ENCODE measurements at places on chromosomes 2 and 18. TPM values are rescaled to one million over a fixed set of nuclear protein-coding genes. Genes with fewer than 3 reads are reported as not detected.

The TDRD15 gene
- not detected for total RNA-seq

The MOGAT1 gene
- total RNA-seq = not detected

The SOWAHC gene
- total RNA-seq = 12.4 TPM

The LIMS3 gene
- total RNA-seq = 7.2 TPM

The STK16 gene
- 20.2 TPM for total RNA-seq

The EVX2 gene
- total RNA-seq = not detected

The COL4A3 gene
- total RNA-seq = 4.2 TPM

The PDCD1 gene
- not detected for total RNA-seq

The THADA gene
- total RNA-seq = 13.3 TPM

The ADAM23 gene
- total RNA-seq = 5.7 TPM

The MLPH gene
- total RNA-seq = 11.2 TPM

The ARMC9 gene
- total RNA-seq = 11.4 TPM

The CRACDL gene
- total RNA-seq = not detected

The INHBB gene
- 2.4 TPM for total RNA-seq

The ANKRD30BL gene
- total RNA-seq = not detected

The GDF7 gene
- not detected for total RNA-seq

The DOK6 gene
- 0.98 TPM for total RNA-seq

The UGT1A3 gene
- total RNA-seq = not detected

The PLCL1 gene
- 15.5 TPM for total RNA-seq

The ZSWIM2 gene
- total RNA-seq = not detected

The PID1 gene
- total RNA-seq = 37.6 TPM

The SLC9A4 gene
- total RNA-seq = not detected

The LHCGR gene
- total RNA-seq = not detected

The TXNDC2 gene
- total RNA-seq = not detected

All from cardiac ventricle fibroblast (primary cell).